ENCODE measurements at places on chromosomes 13 and 19.

DNA sequence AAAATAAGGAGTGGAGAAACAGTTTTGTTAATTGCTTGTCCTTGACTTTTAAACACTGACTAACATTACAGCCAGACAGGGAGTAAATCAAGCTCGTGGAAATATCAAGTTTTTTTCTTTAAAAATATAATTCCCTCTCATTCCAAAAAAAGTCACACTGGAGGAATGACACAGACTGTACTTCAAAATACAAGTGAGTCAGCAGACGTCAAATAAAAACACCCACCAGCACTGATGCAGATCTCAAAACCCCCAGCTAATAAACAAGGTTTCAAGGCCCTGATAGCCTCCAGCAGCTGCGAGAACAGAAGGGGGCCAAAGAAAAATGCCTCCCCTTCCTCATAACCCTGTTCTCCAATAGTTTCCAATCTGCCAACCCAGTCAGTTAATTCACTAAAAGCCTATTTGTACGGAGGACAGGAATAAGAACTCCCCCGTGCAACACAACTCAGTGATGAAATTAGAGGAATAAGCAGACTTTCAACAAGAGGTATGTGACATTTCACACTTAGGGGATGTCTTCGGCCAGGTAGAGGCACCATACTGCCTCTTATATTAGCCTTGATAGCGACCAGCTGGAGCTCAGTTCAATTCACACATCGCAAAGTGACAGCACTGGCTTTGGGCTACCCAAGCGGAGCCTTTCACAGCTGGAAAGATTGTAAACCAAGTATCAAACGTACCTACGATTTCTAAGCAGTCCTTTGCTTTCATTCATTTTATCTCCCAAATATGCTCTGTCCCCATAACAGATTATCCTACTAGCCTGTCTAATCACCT, 561.0 kb upstream of the KLF12 start:
- DNase-seq, result no peak

DNA sequence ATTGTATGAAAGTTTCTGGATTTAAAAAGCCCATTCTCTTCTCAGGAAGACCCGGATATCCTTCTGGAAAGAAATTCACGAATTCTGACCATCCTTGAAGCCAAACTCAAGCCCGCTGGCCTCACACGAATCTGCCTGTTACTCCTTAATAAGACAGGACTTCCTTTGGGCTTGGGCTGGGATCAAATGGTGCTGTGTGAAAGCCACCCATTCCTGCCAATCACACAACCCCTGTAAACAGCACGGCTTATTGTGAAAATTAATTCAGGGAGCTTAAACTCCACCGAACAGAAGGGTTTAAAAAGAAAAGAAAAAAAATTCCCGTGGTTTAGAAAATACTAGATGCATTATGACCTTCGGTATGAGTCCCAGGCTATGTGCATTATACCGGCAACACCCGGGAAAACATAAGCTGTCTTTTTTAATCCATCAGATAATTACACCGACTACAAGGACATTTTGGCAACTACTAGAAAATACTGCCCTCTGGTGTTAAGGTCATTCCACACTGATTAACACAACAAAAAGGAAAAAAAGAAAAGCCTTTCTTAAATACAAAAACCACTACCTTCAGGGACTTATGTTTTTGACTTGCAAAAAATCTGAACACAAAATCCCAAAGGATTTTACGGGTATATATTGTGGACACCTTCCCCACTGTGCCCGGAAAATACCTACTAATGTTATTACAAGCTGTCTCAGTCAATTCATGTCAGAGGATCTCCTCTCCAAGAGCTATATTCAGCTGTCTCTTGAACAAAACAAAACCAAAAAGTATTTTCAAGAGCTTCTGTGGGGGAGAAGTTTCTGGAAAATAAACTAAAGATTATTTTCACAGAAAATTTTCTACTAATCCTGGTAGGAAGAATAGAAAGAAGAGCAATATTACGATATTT, 76.0 kb upstream of the LSM14A start:
- DNase-seq, result peak; percentile 18

GRCh38 chr19:46828484-46828883, 22.2 kb downstream of the AP2S1 start:
- DNase-seq, result no peak

GRCh38 chr13:72284791-72285190, 417.8 kb upstream of the DACH1 start:
- no peak for DNase-seq

- DNase-seq, result no peak
Measured at GRCh38 chr19:6588508-6589345, 2.2 kb downstream of the CD70 start.

DNA sequence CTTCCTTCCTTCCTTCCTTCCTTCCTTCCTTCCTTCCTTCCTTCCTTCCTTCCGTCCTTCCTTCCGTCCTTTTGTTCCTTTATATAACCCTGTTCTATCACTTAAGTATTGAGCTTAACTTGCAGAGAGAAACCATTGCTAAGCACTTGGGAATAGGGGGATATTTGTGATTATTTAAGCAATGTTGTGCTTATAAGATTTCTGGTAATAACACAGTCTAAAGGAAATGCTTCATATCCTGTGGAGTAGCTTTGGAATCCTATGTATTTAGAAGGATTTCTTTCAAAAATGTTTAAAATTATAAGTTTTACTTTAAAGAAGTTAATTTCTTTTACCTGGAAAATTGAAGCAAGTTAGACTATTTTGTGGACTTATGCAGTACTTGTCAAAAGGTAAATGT, 209.8 kb downstream of the PCCA start:
- DNase-seq, result no peak

DNA sequence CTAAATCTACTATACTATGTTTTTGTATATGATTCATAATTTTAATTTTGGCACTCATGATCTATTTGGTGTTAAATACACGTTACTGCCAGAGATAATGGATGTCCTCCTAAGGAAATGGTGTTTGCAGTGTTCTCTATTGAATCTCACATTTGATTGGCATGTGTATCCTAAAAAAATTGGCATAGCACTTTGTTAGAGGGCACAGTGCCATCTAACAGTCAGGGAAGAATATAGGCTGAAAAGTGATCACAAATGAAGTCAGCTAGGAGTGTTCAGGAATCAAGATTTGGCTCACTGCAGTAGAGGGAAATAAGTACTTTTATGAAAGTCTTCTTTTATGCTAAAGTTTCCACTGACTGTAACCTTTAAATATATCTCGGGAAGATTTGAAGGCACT, 624.6 kb downstream of the GPC6 start:
- no peak for DNase-seq

GRCh38 chr13:106112191-106112590, 423.3 kb downstream of the EFNB2 start:
- no peak for DNase-seq

DNA sequence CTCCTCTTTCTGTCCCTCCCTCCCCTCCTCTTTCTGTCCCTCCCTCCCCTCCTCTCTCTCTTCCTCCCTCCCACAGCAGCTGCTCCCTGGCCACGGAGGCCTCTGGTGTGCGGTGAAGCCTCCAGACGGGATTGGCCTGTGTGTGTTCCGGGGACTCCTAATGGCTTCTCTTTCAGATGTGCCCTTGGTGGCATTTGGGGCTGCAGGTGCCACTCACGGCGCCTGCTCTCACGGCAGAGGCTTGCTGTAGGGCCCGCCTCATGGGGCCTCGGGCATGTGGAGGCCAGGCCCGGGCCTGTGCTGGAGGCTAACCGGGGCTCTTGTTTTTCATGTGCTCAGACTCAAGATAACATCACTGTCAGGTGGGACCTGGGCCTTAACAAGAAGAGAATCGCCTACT, 20.9 kb downstream of the UPF1 start:
- DNase-seq, result peak; percentile 40

- no peak for DNase-seq
Measured at GRCh38 chr19:14611051-14611450, 28.2 kb downstream of the CLEC17A start.

GRCh38 chr13:50359041-50359367, 343.8 kb downstream of the KCNRG start:
- no peak for DNase-seq

DNA sequence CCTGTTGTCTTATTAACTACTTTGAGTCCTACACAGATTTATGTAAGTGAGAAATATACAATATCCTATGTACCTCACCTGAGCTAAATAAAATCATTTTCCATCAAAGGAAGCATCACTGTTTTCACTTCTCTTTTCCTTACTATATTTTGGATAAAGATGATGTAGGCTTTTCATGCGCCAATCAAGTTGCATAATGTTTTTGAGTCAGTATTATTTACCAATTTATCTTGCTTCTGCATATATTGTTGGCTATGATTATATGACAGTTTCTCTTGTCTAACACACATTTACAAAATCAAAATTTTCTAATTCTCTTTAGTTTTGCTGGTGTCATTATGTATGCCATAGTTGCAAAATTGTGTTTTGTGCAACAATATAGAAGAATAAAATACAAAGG, 67.9 kb upstream of the FRY start:
- no peak for DNase-seq

- DNase-seq, result no peak
Measured at GRCh38 chr19:17655751-17656472, 32.2 kb downstream of the UNC13A start.

GRCh38 chr19:38216785-38217641, 7.0 kb downstream of the DPF1 start:
- no peak for DNase-seq

DNA sequence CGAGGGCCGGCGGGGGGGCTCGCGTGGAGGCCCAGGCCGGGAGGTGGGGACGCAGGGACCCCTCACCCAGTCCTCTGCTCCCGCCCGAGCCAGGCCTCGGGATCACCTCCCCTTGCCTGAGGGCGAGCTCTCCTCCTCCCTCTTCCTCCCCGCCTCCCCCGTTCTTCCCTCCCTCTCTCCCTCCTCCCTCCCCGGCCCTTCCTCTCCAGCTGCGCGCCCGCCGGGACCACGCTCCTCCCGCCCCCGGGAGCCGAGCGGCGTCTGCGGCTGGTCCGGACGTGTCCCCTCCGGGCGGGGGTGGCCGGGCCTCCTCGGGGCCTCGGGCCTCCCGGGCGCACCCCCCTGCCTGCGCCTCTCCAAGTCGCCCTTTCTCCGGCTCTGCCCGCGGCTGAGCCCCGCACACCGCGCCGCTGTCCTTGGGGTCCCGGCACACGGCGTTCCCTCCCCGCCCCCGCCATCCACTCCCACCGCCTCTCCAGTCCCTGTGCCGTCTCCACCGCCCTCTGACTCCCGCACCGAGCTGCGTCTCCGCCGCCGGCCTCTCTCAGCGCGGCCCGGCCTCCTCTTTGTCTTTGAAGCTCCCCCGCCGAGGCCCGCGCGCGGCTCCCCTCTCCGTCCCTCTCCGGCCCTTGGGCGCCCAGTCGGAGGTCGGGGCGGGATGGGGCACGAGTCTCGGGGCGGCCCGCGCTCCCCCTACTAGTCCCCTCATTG, 5.7 kb downstream of the SOX1 start:
- no peak for DNase-seq

DNA sequence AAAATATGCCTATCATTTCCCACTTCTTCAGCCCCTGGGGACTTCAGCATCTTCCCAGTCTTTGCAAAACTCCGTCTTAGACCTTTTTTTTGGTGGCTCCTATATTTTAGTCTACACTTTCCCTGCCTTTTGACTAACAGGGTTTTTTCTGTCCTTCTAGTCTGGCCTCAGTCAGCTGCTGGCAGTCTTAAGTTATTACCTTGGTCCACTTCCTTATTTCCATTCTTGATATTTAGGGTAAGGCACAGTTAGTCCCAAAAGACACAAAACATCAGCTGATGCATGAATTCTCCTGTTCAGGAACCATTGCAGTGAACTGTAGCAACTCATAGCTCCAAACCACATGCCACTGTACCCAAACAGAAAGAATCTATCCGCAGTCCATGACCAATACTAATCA, 234.6 kb upstream of the RFC3 start:
- no peak for DNase-seq

DNA sequence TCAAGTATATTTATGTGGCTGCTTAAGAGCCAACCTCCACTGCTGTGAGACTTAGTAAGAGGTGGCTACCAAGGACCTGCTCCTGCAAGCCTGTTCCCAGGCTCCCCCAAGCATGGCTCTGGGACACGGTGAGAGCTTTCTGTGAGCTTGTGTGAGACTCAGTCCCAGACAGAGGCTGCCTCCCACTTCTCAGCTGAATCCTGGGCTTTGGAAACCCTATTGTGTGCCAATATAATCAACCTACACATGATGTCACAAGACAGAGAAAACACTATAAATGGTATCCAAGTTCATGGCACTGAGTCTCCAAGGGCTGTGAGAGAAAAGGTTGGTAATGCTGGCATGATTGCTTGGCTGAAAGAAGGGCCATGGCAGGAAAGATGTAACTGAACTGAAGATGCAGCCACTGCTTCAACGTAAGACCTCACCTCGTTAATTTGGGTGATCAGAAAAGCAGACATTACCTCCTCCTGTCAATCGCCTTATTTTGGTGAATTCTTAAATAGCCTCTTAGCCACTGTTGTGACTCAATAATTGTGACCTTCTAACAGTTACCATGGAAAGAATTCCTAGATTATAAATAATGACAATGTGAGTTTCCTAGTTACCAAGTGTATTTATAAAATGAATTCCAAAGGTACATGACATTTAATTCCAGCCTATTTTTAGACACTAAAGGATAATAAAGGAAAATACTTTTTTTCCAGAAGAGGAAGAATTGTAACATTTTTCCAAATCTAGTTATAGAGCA, 332.0 kb downstream of the IRS2 start:
- DNase-seq, result no peak

GRCh38 chr19:23577501-23577900, 109.5 kb downstream of the ZNF675 start:
- no peak for DNase-seq

GRCh38 chr13:78084401-78084800, 165.8 kb upstream of the EDNRB start:
- no peak for DNase-seq

- DNase-seq, result no peak
Measured at GRCh38 chr13:41420146-41420545, 37.2 kb upstream of the RGCC start.

- peak; percentile 90 for DNase-seq
Measured at GRCh38 chr19:17797424-17798201, 2.7 kb downstream of the B3GNT3 start.

DNA sequence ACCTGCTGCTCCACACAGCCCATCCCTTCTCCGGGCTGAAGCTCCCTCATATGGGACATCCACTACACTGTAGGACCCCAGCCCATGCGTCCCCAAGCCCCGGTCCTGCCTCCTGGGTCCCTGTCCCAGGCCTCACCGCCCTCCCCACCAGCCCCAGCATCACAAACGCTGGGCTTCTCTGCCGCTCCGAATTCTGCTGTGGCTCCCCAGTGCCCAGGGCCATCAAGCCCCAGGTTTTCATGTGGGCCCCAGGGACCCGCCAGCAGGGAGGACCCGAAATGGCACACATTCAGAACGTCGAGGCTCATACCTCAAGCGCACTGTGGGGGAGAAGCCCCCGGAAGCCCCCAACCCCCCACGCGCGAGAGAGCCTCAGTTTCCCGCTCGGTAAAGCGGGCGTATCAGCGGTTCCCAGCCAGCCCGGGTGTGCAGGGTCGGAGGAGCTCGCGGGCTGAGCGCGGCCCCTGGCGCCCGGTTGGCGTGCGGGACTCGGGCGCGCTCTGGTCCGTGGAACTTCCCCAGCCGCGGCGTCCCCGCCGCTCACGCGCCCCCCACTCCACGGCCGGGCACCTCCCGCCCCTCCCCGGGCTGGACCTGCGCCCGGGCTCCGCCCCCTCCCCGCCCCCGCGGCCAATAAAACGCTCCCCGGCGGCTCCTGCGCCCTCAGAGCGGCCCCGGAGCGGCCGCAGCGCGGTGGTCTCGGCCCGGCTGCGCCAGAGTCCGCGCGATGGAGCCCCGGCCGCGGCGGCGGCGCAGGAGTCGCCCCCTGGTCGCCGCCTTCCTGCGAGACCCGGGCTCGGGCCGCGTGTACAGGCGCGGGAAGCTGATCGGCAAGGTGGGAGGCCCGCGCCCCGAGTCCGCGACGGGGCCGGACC, at the start of gene PLK5:
PLK5 (plus strand) TSS at position 666 of the 875 bp plus-strand sequence. CDS start 2,920 bp downstream, outside the sequence.
- no peak for DNase-seq

GRCh38 chr19:10899151-10899653, 27.8 kb downstream of the CARM1 start:
- DNase-seq, result peak; percentile 74

Data from mammary epithelial cell (primary cell).